ENCODE measurements at places on chromosomes 4 and X.

GRCh38 chr4:142984871-142985585, 138.9 kb upstream of the INPP4B start:
- no peak for DNase-seq
- H3K36me3 ChIP-seq = no peaks in the 10 kb centered on the region
- no peak overlapping the region for H3K4me3 ChIP-seq
- no peaks in the 10 kb centered on the region for H3K4me1 ChIP-seq
- H3K27me3 ChIP-seq = no peaks in the 10 kb centered on the region

GRCh38 chr4:140098455-140099160, 55.4 kb downstream of the MAML3 start:
- H3K27me3 ChIP-seq = no peaks in the 10 kb centered on the region
- DNase-seq = no peak
- no peak overlapping the region for H3K27ac ChIP-seq
- H3K4me3 ChIP-seq = no peak overlapping the region

- no peaks in the 10 kb centered on the region for H3K27me3 ChIP-seq
- DNase-seq = no peak
- no peak overlapping the region for H3K27ac ChIP-seq
- no peaks in the 10 kb centered on the region for H3K36me3 ChIP-seq
- no peaks in the 10 kb centered on the region for H3K4me1 ChIP-seq
- no peak overlapping the region for H3K4me3 ChIP-seq
Measured at GRCh38 chr4:64166365-64166764, 242.9 kb downstream of the TECRL start.

- H3K4me3 ChIP-seq = no peak overlapping the region
- no peaks in the 10 kb centered on the region for H3K36me3 ChIP-seq
- no peak overlapping the region for H3K27ac ChIP-seq
- no peaks in the 10 kb centered on the region for H3K27me3 ChIP-seq
- DNase-seq = peak; percentile 1
Measured at GRCh38 chr4:52825460-52826090, 36.5 kb upstream of the RASL11B start.

- no peaks in the 10 kb centered on the region for H3K27me3 ChIP-seq
- H3K27ac ChIP-seq = no peak overlapping the region
- no peaks in the 10 kb centered on the region for H3K36me3 ChIP-seq
Measured at GRCh38 chr4:151993521-151993920, 232.7 kb upstream of the GATB start.

GRCh38 chr4:155908187-155909139, 5.0 kb downstream of the TDO2 start:
- no peak overlapping the region for H3K27ac ChIP-seq
- no peak overlapping the region for H3K4me3 ChIP-seq
- H3K4me1 ChIP-seq = no peaks in the 10 kb centered on the region
- no peaks in the 10 kb centered on the region for H3K27me3 ChIP-seq
- H3K36me3 ChIP-seq = no peaks in the 10 kb centered on the region

GRCh38 chr4:174591243-174592021, 69.1 kb upstream of the HPGD start:
- DNase-seq = no peak
- no peak overlapping the region for H3K4me3 ChIP-seq
- H3K36me3 ChIP-seq = no peaks in the 10 kb centered on the region
- no peaks in the 10 kb centered on the region for H3K4me1 ChIP-seq
- no peaks in the 10 kb centered on the region for H3K27me3 ChIP-seq
- H3K27ac ChIP-seq = no peak overlapping the region

DNA sequence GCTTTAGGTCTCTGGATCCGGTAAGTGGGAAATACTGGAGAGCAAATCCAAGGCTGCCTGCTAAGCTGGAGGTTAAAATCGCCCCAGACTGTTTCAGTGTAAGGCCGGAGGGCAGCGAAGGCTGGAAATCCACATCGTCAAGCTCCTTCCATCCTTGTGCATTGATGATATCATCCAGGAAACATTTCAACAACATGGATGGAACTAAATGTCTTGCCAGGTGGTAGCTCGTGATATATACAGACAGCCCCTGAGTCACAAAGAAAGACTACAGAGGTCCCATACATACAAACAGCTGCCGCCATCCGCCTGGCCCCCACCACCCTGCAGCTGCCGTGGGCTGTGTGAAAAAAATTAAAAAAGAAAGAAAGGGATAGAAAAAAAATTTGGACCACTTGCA, 148.9 kb upstream of the RBPJ start:
- no peaks in the 10 kb centered on the region for H3K4me1 ChIP-seq
- no peaks in the 10 kb centered on the region for H3K27me3 ChIP-seq
- H3K4me3 ChIP-seq = no peak overlapping the region
- H3K27ac ChIP-seq = no peak overlapping the region

- no peak for DNase-seq
- no peaks in the 10 kb centered on the region for H3K27me3 ChIP-seq
- no peak overlapping the region for H3K4me3 ChIP-seq
- H3K36me3 ChIP-seq = no peaks in the 10 kb centered on the region
Measured at GRCh38 chr4:86357608-86358007, 2.2 kb downstream of the MAPK10 start.

- H3K36me3 ChIP-seq = no peaks in the 10 kb centered on the region
- DNase-seq = no peak
- no peaks in the 10 kb centered on the region for H3K27me3 ChIP-seq
- no peaks in the 10 kb centered on the region for H3K4me1 ChIP-seq
- H3K4me3 ChIP-seq = no peak overlapping the region
Measured at GRCh38 chr4:156217236-156217635, 263.6 kb upstream of the CTSO start.

DNA sequence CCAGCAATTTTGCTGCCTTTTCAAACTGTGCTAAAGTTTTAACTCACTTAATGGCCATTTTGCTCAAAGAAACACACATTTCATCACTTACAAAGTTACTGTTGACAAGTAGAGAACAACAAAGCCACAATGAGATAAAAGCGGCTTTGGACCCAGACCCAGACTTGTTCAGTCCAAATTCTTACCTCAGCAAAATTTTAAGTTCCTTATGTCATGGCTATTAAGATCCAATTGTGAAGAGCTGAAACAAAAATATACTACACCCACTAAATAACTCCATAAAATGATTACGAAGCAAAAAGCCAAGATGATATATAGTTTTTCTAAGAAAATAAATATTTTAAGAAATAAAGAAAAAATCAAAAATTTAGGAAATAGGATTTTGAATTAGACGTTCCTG, 137.0 kb upstream of the INPP4B start:
- H3K27me3 ChIP-seq = no peaks in the 10 kb centered on the region
- H3K4me1 ChIP-seq = no peaks in the 10 kb centered on the region
- no peaks in the 10 kb centered on the region for H3K36me3 ChIP-seq
- no peak overlapping the region for H3K4me3 ChIP-seq
- DNase-seq = no peak

All from naive thymus-derived CD4-positive, alpha-beta T cell (primary cell).